ENCODE measurements at places on chromosomes 5 and 9. TPM values are rescaled to one million over a fixed set of nuclear protein-coding genes. Genes with fewer than 3 reads are reported as not detected.

ELAVL2 gene
- total RNA-seq: 2.3 TPM

STPG3 gene
- not detected for total RNA-seq

PCDHGA8 gene
- total RNA-seq: 1.1 TPM

IL13 gene
- total RNA-seq: 0.42 TPM

PCDHB11 gene
- 3.9 TPM for total RNA-seq

HBEGF gene
- total RNA-seq: 21.3 TPM

SPINK13 gene
- not detected for total RNA-seq

DNM1 gene
- 45.4 TPM for total RNA-seq

MCC gene
- total RNA-seq: 8.7 TPM

ECM2 gene
- total RNA-seq: 1.5 TPM

PCDHGA3 gene
- total RNA-seq: 0.32 TPM

GRAMD2B gene
- total RNA-seq: 5.7 TPM

MYORG gene
- total RNA-seq: 1.2 TPM

PCDHB12 gene
- total RNA-seq: 2.7 TPM

SFXN1 gene
- 101 TPM for total RNA-seq

LCN10 gene
- total RNA-seq: 0.15 TPM

DNAJC25 gene
- 11.7 TPM for total RNA-seq

SGTB gene
- total RNA-seq: 6.9 TPM

GPX8 gene
- 39.3 TPM for total RNA-seq

PCDHGA5 gene
- 1.4 TPM for total RNA-seq
